ENCODE measurements at places on chromosomes 13 and 19. TPM values are rescaled to one million over a fixed set of nuclear protein-coding genes. Genes with fewer than 3 reads are reported as not detected.
A peak's percentile ranks its signal among the peaks of the same experiment; 100 is the strongest.

- DNase-seq = peak; percentile 71
- H3K4me3 ChIP-seq = no peak overlapping the region
- no peaks in the 10 kb centered on the region for H3K4me1 ChIP-seq
- no peak overlapping the region for H3K27ac ChIP-seq
- H3K27me3 ChIP-seq = no peaks in the 10 kb centered on the region
Observed at GRCh38 chr19:39212375-39212742, 8.3 kb upstream of the SYCN start.

Gene PCDH8
- total RNA-seq = 0.52 TPM

Gene JAK3
- total RNA-seq = 3.9 TPM

Gene SPACA7
- total RNA-seq = not detected

DNA sequence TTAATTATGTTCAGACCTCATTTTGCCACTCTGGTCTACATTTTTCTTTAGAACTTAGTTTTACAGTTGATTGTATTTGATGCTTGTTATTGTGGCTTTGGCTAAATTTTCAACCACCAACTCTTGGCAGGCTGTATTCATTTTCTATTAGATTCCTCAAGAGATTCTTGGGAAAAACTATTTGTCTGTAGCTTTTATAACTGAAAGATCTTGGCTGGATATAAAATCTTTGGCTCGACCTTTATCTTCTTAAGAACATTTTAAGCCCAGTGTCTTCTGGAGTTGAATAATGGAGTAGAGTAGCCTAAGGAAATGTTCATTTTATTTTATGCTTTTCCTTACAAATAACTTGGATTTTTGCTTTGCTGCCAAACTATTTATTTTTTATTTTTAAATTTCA lies 848.5 kb downstream of the PCDH17 start:
- no peak overlapping the region for H3K4me3 ChIP-seq
- DNase-seq = no peak
- H3K36me3 ChIP-seq = no peaks in the 10 kb centered on the region
- H3K27ac ChIP-seq = no peak overlapping the region
- H3K4me1 ChIP-seq = peaks cover 15% of the 10 kb centered on the region

DNA sequence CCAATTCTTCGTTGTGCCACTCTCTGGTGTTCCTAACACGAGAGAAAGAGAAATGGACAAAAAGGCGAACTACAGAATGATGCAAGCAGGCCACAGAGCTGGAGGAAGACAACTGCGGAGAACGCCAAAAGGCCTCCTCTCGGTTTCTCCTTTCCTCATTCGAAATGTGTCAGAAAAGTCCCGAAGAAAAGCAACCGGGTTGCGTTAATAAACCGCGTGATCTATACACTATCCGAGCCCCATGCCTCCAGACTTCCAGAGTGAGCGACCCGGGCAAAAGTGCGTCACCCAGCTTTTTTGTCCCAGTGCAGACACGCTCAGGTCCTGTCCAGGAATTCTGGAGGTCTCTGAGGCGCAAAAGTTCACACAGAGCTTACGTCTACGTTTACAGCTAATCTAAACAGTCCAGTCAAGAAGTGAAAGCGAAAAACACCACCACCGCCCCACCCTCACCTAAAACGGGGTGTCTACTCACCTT lies 413 bp downstream of the N4BP2L2 start:
- peaks cover 14% of the 10 kb centered on the region for H3K36me3 ChIP-seq
- no peaks in the 10 kb centered on the region for H3K27me3 ChIP-seq
- peak; percentile 66 for DNase-seq

- H3K27ac ChIP-seq = no peak overlapping the region
- no peak overlapping the region for H3K4me3 ChIP-seq
- H3K36me3 ChIP-seq = no peaks in the 10 kb centered on the region
- no peak for DNase-seq
Observed at GRCh38 chr19:11168568-11168967, 13.0 kb upstream of the SPC24 start.

DNA sequence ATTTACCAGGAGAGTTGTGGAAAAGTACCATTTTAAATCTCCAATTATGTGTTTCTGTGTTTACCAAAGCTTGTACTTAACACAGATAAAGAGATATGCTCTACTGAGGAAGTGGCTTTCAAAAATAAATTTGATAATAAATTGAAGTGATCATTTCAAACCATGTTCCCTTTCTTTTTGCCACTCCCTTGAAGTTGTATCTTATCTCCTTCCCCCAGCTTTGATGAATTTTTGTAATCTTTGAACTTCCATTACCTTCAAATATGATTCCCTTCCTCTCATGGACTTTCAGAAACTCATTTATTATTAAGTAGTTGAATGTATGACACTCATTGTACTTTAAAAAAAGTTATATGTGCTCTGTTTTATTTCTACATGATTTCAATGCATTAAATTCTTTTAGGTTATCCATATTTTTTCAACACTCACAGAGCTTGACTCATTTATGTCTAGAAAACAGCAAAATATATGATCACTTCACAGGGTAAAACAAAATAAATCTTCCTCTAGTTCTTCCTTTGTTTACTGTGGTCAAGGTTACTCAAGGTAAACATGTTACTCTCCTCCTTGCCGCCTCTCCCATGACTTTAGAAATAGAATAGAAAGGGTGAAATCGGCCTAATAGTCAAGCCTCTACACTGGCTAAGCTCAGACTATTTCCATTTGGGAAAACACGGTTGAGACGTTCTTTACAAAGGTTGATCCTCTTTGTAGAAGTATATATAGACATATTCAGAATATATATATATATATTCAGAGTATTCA lies 251.2 kb upstream of the SPRY2 start:
- no peak overlapping the region for H3K27ac ChIP-seq
- H3K27me3 ChIP-seq = no peaks in the 10 kb centered on the region
- H3K36me3 ChIP-seq = no peaks in the 10 kb centered on the region
- H3K4me1 ChIP-seq = no peaks in the 10 kb centered on the region

DNA sequence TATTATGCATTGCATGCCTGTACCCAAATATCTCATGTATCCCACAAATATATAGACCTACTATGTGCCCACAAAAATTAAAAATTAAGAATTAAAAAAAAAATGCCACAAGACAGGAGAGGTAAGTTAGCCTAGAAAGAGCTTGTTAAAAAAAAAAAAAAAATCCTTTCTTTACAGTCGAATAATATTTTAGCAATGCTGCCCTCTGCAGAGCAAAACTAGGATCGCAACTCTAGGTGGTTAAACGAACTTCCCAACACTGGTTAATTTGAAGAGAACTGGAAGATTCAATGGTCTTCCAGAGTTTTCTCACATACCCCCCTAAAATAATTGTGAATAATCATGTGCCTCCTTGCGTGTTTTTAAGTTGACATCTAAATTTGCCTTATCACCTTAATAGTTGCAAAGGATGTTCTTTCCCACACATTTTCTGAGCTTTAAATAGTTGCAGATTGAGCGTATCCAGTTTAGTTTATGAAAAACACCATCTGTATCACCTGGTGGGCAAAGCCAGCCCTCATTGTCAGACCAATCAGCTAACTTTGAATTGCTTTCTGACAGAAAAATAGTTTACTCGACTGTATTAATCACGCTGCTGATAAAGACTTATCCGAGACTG lies 47.4 kb upstream of the RCBTB2 start:
- H3K27ac ChIP-seq = no peak overlapping the region
- no peaks in the 10 kb centered on the region for H3K36me3 ChIP-seq
- DNase-seq = peak; percentile 74
- peaks cover 12% of the 10 kb centered on the region for H3K4me1 ChIP-seq

DNA sequence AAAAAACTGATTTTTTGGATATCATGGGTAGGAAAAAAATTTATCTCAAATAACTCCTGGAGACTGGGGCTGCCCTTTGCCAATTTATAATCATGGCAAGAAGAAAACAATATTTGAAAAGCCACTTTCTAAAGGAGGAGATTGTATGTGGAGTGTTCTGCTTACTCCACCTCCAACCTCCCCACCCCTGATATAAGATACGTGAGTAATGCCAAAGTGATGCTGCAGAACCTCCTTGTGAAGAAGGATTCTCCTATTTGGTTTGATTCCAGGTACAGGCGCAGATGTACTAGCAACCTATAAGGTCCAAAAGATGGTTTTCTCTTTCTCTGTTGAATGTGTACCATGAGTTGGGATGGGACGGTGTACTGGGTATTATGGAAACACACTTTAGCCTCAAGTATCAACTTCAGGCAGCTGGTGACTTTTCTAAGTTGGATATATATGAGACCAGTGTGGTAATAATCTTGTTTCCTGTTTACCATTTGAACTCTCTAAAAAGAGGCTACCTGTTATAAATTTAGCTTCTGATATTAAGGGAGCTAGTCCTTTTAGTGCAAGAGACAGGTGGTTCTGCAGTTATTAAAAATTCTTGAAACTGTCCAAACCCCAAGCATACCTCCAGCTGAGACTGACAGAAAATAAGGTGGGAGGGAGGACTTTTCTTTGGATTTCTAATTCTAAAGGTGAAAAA lies 724.0 kb upstream of the MIR17HG start:
- no peaks in the 10 kb centered on the region for H3K4me1 ChIP-seq
- H3K27ac ChIP-seq = no peak overlapping the region
- no peaks in the 10 kb centered on the region for H3K27me3 ChIP-seq
- no peak for DNase-seq
- H3K4me3 ChIP-seq = no peak overlapping the region

Gene CLEC17A
- 0.31 TPM for total RNA-seq

Gene C1QTNF9B
- not detected for total RNA-seq

DNA sequence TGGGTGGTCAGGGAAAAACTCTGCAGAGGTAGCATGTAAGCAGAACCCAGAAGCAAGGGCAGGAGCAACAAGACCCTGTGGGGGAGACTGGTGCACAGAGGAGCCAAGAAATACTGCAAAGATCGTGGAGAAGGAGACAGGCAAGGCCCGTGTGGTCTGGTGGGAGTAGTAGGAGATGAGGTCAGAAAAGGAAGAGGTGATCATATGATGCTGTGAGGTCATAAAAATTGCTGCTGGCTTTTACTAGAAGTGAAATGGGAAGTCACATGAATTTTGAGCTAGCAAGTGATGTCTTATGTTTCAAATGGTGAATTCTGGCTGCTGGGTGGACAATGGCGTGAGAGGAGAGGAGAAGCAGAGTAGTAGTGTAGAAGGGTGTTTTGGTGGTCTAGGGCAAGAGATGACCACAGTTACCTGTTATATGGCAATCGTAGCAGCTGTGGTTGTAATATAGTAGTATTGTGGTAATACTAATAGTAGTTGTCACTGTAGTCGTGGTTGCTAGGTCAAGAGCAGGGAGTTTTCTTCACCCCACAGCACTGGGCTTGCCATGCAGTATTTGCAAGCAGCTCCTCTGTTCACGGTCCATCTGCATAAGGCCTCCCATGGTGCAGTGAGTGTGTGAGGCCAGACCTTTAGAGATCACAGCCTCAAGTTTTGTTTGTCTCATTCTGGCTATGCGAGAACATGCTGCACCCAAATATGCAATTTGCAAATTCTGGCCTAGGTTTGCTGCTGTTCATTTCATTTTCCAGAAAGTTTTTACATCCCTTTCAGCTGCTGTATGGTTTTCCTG lies 205.0 kb downstream of the TSHZ3 start:
- H3K4me3 ChIP-seq = no peak overlapping the region
- H3K36me3 ChIP-seq = no peaks in the 10 kb centered on the region

- no peaks in the 10 kb centered on the region for H3K27me3 ChIP-seq
- no peak for DNase-seq
- H3K4me3 ChIP-seq = no peak overlapping the region
Observed at GRCh38 chr13:65600702-65601101, 1629.4 kb downstream of the PCDH9 start.

DNA sequence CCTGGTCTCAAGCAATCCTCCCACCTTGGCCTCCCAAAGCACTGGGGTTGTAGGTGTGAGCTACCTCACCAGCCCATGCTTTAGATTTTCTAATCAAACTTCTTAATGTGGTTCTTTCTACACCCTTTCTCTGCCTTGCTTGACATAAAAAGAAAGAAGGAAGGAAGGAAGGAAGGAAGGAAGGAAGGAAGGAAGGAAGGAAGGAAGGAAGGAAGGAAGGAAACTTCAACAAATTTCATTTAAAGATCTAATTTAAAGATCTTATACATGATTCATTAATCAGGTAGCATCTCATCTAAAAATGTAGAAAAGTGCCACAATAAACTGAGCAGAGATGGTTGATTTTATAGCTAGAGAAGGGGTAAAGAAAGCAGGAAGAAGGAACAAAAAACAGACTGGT lies 215.0 kb downstream of the DIAPH3 start:
- DNase-seq = no peak
- no peak overlapping the region for H3K27ac ChIP-seq
- H3K4me3 ChIP-seq = no peak overlapping the region
- H3K36me3 ChIP-seq = no peaks in the 10 kb centered on the region

GRCh38 chr13:51425410-51426042 lies 27.3 kb downstream of the INTS6 start:
- no peaks in the 10 kb centered on the region for H3K27me3 ChIP-seq
- H3K4me3 ChIP-seq = no peak overlapping the region
- H3K4me1 ChIP-seq = peaks cover 56% of the 10 kb centered on the region
- H3K27ac ChIP-seq = no peak overlapping the region

Gene CILP2
- total RNA-seq = 1.0 TPM

- DNase-seq = peak; percentile 92
- H3K36me3 ChIP-seq = no peaks in the 10 kb centered on the region
- H3K4me3 ChIP-seq = peak within 1 kb of the TSS; percentile 59
- no peak within 1 kb of the TSS for H3K27ac ChIP-seq
- peaks cover 98% of the 10 kb centered on the region for H3K27me3 ChIP-seq
Observed at GRCh38 chr19:33621811-33622504, at the start of gene CHST8. CHST8 (plus strand) TSS chr19:33621953; CDS start chr19:33689262, 67,309 bp downstream.

Gene SIGLEC8
- total RNA-seq = not detected

DNA sequence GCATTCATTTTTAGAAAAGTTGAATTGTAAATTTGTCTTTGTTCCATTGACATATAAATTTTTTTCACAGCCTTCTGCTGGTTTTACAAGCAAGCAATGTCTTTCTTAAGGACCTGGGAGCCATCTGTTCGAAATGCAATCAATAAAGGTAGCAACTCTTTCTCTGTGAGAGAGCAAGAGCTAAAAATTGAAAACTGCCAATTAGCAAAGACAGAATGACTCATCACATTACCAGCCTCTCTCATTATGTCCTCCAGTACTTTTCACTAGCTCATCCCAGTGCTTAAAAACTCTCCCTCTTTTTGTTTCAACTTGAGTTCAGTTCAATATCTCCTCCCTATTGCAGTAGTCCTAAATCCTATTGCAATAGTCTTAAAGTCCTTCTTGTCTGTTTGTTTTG lies 760.7 kb upstream of the SLITRK6 start:
- H3K36me3 ChIP-seq = no peaks in the 10 kb centered on the region
- H3K27ac ChIP-seq = peak overlapping the region; percentile 1
- no peak for DNase-seq
- H3K4me1 ChIP-seq = peaks cover 3% of the 10 kb centered on the region

- DNase-seq = peak; percentile 18
- no peak overlapping the region for H3K27ac ChIP-seq
- H3K27me3 ChIP-seq = no peaks in the 10 kb centered on the region
- H3K36me3 ChIP-seq = no peaks in the 10 kb centered on the region
- peaks cover 6% of the 10 kb centered on the region for H3K4me1 ChIP-seq
Observed at GRCh38 chr13:108086678-108087077, 128.7 kb downstream of the LIG4 start.

GRCh38 chr19:19077103-19077502 lies 13.3 kb downstream of the SLC25A42 start:
- H3K27ac ChIP-seq = no peak overlapping the region
- H3K36me3 ChIP-seq = no peaks in the 10 kb centered on the region
- no peaks in the 10 kb centered on the region for H3K27me3 ChIP-seq
- no peak overlapping the region for H3K4me3 ChIP-seq
- H3K4me1 ChIP-seq = no peaks in the 10 kb centered on the region

Gene HCN2
- total RNA-seq = not detected

- H3K4me3 ChIP-seq = no peak overlapping the region
- H3K36me3 ChIP-seq = no peaks in the 10 kb centered on the region
- H3K27me3 ChIP-seq = no peaks in the 10 kb centered on the region
- H3K4me1 ChIP-seq = no peaks in the 10 kb centered on the region
- DNase-seq = no peak
Observed at GRCh38 chr19:54062643-54063042, 1.1 kb downstream of the VSTM1 start.

Gene CDX2
- total RNA-seq = not detected

All from neural progenitor cell (in vitro differentiated cells).